Activated naive CD8-positive, alpha-beta T cell treated with anti-CD3 and anti-CD28 coated beads for 36 hours (primary cell): ENCODE measurements at places on chromosomes 7 and 10. TPM values are rescaled to one million over a fixed set of nuclear protein-coding genes. Genes with fewer than 3 reads are reported as not detected.

DNA sequence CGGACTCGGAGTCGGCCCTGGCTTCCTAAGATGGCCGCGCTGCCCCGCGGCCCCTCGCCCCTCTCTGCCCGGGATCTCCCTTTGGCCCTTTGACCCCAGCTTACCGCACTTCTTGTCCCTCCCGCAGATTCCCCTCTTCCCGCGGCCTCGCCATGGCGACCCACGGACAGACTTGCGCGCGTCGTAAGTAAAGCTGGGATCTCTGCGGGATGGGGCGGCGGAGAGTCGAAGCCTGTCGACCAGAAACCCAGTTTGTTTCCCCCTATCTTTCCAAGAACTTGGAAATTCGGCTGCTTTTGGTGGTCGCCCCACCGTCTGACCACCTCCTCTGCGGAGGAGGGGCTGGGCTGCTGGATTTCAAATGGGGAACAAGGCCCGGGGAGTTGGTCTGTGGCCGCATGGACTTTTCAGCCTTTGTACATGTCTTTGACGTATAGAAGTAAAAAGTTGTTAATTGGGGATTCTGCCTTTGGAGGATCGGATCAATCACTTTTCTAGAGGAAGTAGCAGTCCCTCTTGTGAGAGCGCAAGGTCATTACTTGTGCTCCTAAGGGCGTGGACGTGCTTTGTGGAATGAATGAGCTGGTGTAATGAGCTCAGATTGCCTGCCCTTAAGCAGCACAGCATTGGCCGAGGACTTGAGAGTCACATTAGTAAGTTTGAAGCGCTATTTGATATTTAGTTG, 553 bp downstream of the VDAC2 start:
- DNase-seq: peak; percentile 36

GRCh38 chr7:79453266-79453557, 255 bp downstream of the MAGI2 start:
- no peak for DNase-seq

- DNase-seq: no peak
Observed at GRCh38 chr7:135855846-135856245, 107.2 kb upstream of the FAM180A start.

DNA sequence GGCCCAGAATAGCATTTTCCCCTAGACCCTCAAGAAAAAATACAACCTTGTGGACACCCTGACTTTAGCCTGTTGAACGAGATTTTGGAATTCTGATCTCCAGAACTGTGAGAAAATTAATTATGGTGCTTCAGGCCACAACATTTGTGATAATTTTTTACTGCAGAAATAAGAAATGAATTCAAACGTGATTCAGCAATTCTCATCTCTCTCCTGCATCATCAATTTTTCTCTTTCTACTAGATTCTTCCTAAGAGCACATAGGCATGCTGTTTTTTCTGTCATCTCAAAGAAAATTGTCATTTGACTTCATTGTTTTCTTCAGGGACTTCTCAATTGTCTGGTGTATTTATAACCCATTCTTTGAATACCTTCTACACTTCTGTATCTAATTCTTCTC, 8.9 kb upstream of the AKR1C2 start:
- DNase-seq: no peak

GRCh38 chr7:129634361-129635034, 23.0 kb downstream of the NRF1 start:
- DNase-seq: no peak

DNA sequence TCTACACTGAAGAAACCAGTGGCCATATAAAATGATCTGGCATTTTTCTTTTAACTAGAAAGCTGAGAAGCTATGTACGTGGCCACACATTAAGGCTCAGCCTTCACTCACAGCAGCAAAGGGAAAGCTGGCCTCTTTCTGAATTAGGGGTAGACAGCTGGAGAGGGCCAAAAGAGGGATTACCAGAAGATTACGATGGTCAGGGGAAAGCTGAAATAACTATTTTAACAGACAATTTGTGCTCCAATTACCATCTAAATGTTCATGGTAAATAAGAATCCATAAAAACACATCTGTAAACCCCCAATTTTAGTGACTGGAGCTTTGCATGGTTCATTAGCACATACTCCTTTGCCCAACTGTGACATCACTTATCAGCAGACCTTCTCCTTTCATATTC, 314.3 kb downstream of the HPSE2 start:
- DNase-seq: no peak

The NPC1L1 gene
- total RNA-seq: not detected
